ENCODE measurements at places on chromosomes 4 and X.

GRCh38 chr4:127012549-127012948 is 620.2 kb upstream of the INTU start:
- no peak for DNase-seq

DNA sequence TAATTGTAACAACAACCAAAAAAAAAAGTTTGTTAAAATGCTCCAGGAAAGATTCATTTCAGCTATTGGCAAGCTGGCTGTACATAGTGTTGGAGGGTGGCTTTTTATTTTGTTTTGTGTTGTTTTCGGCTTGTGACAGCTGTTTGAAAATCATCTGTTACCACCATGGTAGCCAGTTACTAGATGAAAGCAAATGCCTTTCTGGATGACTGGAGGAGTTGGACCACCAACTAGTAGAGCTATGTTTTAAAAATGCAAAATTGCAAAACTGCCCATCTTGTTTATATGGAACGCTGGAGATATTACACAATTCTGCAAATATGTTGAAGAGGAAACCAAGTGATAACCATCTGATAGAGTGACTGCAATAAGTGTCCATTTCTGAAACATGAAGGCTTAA is 53.2 kb upstream of the TNIP3 start:
- no peak for DNase-seq

DNA sequence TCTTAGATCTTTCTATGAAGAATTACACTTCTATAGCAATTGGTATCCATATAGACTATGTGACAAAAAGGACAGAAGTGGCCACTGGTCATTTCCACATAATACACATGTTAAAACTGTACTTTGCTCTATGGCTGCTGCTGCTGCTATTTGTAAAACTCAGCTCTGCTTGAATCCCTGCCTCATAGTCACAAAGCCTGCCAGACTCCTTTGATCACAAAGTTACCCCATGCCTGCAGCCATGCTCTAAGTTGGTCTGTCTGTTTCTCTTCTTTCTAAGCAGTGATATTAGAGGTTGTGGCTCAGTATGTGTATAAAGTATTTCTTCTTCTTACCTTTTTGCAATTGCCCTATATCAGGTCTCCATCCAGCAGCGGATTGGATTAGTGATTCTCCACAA is 210.9 kb downstream of the GRID2 start:
- no peak for DNase-seq

DNA sequence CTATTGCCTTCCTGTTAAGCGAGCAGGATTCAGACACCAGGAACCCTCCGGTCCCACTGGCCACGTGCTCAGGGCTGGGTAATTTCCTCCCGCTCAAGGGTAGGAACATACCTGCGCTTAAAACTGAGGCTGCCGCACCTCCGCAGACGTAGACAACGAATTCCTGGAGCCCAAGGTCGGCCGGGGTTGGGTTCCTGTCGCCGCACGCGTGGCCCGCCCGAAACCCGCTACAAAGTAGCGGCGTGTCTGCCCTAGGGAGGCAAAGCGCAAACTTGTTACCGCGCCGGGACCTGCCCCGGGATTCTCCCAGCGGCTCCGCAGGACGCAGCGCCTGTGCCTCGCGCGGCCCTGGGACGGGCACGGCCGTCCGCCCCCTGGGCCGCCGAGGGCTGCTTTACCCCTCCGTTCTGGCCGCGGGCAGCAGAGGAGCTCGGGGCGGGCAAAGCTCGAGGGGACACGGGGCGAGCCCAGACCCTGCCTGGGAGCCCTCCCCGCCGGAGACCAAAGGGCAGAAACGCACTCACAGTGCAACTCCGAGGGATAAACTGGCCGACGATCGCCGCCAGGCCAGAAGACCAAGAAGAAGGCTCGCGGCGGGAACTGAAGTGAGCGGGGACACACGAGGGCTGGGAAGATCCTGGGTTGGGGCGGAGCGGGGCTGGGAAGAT is at the start of gene ERVMER34-1:
ERVMER34-1 (minus strand) TSS at position 607 of the 668 bp plus-strand sequence. CDS start 5,905 bp downstream, outside the sequence.
- no peak for DNase-seq

GRCh38 chr4:158459085-158459820 is 62.4 kb upstream of the RXFP1 start:
- no peak for DNase-seq

- DNase-seq: peak; percentile 16
Observed at GRCh38 chr4:170047771-170048354, 21.7 kb upstream of the MFAP3L start.

DNA sequence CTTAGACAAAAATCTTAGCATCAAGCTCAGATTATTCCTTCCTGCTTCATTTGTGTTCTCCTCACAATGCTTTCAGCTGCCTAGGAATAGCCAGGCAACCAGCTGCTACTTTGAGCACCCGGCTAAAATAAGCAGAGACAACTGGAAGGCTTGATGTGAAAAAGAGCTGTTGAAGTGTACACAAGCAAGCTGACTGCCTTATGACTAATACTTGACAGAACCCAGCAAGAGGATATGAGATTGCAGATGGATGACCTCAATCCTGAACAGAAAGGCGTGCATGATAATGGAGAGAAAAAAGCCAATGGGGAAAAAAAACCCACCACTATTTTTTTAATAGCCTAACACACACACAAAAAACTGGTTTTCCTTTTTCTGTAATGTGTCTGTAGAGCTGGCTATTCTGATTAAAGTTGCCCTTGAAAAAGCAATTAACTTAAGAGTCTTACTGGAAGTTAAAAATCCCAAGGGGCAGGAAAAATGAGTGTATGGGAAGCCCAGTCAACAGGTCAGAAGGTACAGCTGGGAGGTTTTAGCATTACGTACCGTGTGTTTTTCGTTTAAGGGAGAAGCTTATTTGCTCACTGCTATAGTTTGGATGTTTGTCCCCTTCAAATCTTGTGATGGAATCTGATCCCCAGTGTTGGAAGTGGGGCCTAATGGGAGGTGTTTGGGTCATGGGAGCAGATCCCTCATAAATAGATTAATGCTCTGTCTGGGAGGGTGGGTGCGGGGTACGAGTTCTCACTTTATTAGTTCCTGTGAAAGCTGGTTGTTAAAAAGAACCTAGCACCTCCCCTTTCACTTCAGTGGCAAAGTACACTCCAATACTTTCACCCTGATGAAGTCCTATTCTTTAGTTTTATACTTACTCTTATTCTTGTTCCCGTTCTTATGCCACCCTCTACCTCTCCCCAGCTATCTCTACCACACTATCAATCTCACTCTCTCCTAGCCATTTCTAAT is 37.1 kb upstream of the HERC6 start:
- no peak for DNase-seq

DNA sequence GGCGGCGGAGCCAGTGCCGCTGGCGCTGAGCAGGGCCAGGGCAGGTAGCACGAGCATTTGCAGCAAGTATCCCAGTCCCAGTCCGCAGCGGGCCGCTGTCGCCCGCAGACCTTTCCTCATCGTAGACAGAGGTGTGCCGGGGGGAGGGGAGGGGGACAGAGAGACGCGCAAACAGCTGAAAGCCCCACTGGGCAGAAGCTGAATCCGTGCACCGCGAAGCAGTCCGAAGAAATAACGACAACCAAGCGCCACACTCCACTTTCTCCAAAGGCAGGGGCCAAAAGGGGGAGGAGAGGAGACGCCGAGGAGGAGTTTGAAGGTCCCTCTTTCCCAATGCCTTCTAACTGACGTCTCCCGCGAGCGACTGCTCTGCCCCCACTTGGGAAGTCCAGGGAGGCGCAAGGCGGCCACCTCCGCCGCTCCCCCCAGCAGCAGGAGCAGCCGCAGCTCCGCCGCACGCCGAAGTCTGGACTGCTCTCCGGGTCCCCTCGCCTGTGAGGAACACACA is at the start of gene UNC5C:
UNC5C (minus strand) TSS at position 236 of the 508 bp plus-strand sequence.
- DNase-seq: no peak

DNA sequence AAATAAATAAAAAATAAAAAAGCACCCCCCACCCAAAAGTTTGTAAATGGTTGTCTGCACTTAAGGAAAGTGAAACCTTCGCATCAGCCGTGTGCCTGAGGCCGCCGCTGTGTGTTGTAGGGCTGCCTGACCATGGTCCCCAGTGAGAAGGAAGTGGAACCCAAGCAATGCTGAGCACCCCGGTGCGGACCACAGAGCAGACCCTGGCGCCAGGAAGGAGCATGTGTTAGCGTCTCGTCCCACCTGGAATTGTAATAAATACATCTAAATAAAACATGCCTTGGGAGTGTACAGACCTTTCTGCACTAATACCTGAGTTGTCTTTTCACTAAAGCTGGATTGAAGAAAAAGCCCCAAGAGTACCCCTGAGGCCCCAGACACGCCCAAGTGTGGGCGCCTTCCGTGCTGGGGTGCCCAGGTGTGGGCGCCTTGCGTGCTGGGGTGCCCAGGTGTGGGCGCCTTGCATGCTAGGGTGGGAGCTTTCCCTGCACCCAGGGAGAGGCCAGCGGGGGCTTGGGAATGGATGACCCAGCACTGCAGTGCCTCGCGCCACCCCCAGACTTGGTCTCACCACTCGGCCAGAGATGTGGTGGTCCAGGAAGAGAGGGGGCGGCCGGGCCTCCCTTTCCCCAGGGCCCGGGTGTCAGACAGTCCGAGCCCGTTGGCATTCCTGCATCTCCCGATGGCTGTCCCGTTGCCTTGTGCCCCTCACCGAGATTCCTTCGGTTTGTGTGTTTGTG is 33.7 kb downstream of the HTT-AS start:
- no peak for DNase-seq

DNA sequence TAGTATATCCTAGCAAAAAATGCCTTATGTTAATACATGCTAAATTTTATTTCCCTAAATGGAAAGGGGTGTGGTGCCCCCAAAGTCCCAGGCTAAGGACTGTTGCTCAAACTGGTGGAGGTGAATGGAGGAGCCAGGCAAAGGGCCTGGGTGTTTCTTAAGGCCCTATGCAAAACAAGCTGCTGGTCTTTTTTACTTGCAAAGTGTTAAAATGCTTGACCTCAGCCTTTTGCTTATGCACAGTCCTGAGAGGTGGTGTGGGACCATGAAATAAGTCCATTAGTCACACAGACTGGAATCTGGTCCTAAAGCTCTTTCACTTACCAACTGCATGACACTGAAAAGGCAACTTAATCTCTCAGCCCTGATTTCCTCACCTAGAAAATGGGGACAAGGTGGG is 223.5 kb upstream of the MBNL3 start:
- no peak for DNase-seq

DNA sequence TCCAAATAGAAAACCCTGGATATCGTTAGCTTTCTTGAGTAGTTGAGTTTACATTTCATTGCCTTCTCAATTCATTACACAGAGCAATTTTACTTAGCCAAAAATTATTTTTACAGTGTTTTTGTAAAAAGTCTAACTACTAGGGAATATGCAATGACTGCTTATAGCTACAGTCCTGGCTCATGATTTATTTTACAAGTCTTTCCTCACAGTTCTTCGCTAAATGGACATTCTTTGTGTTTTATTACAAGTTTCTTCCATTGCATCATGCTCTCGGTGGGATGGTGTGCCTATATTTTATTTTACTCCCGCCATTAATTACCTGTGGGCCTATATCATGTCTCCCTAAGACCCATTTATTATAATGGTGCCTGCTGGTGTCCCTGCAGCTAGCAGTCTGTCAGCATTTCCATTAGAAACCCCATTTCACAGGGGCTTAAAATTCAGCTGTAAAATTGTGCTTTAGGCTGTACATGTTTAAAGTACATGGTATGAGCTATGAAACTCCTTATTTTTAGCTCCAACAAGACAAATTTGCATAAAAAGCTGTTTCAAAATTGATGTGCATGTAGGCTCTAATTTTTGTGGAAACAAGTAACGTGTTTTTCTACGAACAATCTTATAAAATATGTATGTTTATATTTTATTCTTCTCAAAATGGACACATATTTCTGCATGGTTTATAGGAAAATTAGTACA is 227.4 kb downstream of the SLC7A11 start:
- no peak for DNase-seq
